Stimulated activated memory B cell treated with anti-CD40 and anti-IgM and Interleukin-4, amounts not matched to agents 10 μg/mL and 1 μg/mL and 100 μg/mL, for 72 hours (primary cell): ENCODE measurements at places on chromosomes 16 and 17.

- ATAC-seq = no peak
These were observed 118.6 kb upstream of the TNRC6C start for GRCh38 chr17:77839698-77840512.

GRCh38 chr17:57356719-57357391 is 100.5 kb downstream of the MSI2 start:
- peak; percentile 40 for ATAC-seq

- ATAC-seq = peak; percentile 49
These were observed 558 bp downstream of the B3GNT9 start for GRCh38 chr16:67150047-67150832.

GRCh38 chr16:51095084-51095881 is 55.8 kb downstream of the SALL1 start:
- no peak for ATAC-seq

DNA sequence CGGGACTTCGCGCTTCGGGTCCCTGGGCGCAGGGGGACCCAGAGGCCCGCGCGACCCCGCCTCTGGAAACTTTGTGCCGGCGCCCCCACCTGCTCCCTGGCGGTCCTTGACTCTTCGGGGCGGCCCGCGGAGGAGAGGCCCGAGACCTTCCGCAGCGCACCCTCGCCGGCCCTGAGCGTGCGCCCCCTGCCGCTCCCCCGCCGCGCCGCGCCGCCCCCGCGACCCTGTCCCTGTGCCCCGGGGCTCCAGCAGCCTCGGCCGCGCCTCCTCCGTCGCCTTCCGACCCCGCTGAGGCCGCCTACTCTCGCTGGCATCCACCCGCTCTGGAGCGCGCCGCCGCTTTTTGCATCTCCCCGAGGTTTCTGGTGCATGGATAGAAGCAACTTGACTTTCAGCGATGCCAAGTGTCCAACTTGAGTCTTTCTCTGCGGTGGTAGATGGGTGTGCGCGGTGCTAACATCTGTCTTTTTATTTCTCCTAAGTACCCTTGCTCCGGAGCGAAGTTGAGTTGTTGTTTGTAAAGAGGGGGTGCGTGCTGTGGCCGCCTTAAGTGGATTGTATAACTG is 414 bp downstream of the DUSP14 start:
- peak; percentile 82 for ATAC-seq

DNA sequence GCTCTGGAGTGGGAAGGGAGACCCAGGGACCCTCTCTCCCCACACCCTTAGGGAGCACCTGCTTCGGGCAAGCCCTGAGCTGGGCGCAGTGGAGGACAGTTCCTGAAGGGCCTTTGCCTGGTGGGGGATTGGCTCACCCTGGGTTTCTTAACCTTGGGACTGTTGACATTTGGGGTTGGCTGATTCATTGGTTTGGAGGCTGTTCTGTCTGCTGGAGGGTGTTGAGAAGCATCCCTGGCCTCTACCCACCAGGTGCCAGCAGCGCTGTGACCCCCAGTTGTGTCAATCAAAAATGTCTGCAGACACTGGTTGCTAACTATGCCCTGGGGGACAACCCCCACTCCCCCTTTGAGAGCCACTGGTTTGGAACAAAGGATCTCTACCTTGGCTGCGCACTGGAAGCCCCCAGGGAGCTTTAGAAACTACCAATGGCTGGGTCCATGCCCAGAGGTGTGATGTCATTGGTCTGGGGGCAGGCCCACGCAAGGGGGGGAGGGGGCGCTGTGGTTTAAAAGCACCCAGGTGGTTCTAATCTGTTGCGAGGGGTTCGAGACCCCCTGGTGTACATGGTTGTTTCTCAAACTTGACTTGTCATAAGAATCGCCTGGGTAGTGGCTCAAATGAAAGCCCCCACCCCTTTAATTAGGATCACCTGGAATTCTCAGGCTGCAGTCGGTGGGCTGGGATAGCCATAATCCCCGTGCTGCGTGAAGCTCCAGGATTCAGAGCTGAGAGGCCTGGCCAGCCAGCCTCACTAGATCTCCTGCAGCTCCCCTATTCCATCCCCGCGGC is 151.9 kb upstream of the GSE1 start:
- ATAC-seq = no peak

GRCh38 chr17:69503711-69504110 is 89.2 kb downstream of the MAP2K6 start:
- ATAC-seq = peak; percentile 94

DNA sequence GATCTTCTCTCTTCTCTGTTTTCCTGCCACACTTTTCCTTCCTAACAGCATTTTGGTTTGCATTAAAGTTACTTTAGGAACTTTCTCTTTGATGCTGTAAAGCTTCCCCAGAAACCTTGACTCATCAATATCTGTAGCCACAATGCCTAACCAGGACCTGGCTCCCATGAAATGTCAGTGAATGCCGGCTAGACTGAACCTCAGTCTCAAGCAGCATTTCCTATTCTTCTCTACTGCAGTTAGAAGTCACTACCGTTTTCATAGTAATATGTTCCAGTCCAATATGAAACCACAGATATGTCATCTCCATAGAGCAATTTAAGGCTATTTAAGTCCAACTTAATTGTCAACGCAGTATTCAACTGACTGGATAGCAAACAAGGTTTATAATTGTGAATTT is 28.9 kb downstream of the ITFG1 start:
- no peak for ATAC-seq

GRCh38 chr16:50613281-50613963 is 65.2 kb downstream of the NKD1 start:
- ATAC-seq = no peak
